Activated CD8-positive, alpha-beta memory T cell treated with anti-CD3 and anti-CD28 coated beads, Interleukin-2, amount 10 ng/mL, durations not matched to agents 7 days and 5 days (primary cell): ENCODE measurements at places on chromosomes 6 and 20.
A peak's percentile ranks its signal among the peaks of the same experiment; 100 is the strongest.

GRCh38 chr20:21505810-21506530 is 7.9 kb downstream of the NKX2-2 start:
- peak; percentile 63 for DNase-seq

DNA sequence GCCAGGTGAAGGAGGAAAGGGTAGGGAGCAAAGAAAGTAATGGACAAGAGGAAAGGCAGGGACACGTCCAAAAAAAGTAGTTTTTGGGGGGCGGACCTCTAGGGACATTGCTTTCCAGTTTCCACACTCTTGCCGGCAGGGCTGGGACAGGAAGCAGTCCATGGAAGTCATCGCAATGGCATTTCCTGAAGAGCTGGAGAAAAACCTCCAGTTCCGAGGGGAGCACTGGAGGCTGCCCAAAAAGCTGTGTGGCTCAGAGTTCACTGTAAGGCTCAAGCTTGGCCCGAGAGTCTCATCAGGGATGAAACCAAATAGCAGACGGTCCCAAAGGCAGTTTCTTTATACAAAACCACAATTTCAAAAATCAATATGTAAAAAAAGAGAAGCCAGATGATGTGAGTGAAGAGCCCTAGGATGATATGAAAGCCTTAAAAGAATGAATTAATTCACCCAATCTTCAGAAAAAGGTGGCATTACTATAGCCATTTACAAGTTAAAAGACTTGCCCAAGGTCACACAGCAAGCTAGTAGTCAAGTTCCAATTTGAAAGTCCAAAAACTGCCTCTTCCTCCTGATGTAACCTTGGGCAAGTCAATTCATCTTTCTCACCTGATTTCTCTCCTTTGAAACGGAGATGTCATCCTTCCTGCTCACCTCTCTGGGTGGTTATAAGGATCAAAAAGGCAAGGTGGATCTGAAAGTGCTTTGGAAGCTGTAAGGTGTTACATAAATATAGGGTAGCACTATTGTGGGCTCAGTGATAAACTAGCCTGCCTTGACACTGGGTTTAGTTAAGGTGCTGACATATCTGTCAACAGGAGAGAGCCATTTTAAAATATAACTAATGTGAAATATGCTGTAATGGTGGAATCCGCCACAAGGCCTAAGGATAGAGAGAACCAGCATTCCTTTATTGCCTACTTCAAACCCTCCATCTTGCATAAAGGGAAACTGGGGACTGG is 9.1 kb downstream of the BCL2L1 start:
- DNase-seq: no peak

- DNase-seq: peak; percentile 44
Observed at GRCh38 chr20:50794181-50794845, 548 bp upstream of the BCAS4 start.

GRCh38 chr6:30795549-30796293 is 51.4 kb upstream of the IER3 start:
- no peak for DNase-seq
